ENCODE measurements at places on chromosomes 1 and 21.
A peak's percentile ranks its signal among the peaks of the same experiment; 100 is the strongest.

- no peak for DNase-seq
Observed at GRCh38 chr1:57832612-57833011, 408.8 kb upstream of the DAB1 start.

- no peak for DNase-seq
Observed at GRCh38 chr1:208207388-208208131, 36.6 kb downstream of the PLXNA2 start.

GRCh38 chr21:40049031-40049930, 182.0 kb downstream of the PCP4 start:
- DNase-seq = no peak

DNA sequence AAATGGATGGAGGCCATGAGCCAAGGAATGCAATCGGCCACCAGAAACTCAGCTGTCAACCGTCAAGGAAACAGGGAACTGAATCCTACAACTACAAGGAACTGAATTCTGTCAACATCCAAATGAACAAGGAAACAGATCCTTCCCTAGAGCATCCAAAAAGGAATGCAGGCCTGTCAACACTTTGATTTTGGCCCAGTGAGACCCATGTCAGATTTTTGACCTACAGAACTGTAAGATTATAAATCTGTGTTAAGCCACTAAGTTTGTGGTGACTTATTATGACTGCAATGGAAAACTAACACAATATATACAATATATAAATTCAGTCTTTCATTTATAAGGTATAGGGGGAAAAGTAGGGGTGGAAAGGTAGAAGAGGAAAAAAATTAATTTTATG, 55.3 kb downstream of the SHCBP1L start:
- no peak for DNase-seq

DNA sequence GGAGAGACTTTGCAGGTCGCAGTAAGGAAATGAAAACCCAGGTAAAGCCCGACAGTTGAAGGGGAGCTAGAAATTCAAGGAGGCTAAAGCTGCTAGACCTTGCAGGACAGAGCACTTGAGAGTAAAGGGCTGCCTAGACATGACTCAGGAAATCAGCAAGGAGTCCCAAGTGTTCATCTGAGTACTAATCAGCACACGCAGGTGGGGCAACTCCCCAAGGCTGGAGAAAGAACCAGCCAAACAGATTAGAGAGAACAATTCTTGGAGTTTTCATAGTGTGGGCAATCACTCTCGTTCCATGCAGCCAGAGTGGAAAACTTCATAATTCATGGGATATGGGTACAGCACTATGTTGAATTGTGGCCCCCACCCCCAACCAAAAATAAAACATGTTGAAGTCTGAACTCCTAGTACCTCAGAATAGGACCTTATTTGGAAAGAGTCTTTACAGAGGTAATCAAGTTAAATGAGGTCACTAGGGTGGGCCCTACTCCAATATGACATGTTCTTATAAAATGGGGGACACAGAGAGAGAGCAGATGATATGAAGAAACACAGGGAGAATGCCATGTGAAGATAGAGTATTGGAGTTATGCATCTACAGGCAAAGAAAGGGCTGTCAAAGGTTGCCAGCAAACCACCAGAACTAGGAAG, 28.0 kb downstream of the SYDE2 start:
- no peak for DNase-seq

DNA sequence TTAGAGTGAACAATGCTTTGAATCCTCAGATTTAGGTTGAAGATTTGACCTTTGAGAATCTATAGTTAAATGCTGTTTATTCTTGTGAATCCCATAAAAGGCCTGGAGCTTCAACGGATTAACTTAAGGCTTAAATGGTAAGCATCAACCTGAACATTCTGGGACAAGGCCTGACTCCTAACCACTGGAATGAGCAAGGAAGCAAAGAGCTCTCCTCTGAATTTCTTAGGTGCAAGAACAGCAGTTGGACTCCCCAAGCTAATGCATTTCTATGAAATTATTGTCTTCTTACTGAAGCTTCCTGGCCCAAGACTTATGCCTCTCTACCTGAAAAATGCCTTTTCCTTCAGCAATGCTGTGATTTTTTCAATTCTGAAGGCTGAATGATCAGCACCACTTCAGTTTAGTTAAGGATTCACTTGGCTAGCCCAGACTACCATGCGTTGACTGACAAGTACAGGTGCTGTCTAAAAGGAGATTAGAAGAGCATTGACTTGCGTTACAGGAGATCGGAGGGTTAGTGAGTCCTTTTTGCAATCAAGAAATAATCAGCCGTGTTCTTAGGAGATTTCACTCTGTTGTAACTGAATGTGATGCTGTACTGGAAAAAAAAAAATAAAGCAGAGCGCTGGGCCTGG, 178.5 kb downstream of the ZC3H11B start:
- no peak for DNase-seq

DNA sequence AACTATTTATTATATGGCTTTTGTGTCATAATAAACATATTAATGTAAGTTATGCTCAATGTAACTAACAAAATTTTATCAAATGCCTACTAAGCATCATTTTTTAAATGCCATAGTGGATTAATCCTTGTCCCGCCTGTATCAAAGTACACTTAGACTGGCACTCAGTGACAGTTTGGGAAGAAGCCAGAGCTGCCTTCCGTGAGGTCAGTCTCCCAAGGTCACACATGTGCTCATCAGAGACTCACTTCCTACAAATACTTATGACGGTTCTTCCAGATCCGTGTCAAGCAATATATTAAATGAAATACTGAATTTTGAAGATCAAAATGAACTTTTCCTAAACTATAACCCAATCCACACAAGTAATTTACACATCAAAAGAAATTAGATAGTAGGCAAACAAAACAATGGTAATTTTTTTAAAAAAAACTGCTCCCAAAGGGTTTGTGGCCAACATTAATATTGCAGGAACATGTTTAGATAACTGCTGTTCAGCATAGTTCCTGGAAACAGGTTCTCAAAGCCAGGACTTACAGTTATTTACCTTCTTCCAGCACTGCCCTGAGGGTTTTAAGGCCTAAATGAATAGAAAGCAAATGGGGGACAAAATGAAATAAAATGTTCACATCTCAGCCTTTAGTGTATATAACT, 27.2 kb downstream of the WLS start:
- DNase-seq = no peak

GRCh38 chr21:30447056-30447455, 7.0 kb downstream of the KRTAP15-1 start:
- DNase-seq = no peak

- no peak for DNase-seq
Observed at GRCh38 chr1:54795356-54795665, 5.8 kb downstream of the TTC22 start.

- peak; percentile 16 for DNase-seq
Observed at GRCh38 chr21:20882462-20883407, 115.5 kb upstream of the NCAM2 start.

DNA sequence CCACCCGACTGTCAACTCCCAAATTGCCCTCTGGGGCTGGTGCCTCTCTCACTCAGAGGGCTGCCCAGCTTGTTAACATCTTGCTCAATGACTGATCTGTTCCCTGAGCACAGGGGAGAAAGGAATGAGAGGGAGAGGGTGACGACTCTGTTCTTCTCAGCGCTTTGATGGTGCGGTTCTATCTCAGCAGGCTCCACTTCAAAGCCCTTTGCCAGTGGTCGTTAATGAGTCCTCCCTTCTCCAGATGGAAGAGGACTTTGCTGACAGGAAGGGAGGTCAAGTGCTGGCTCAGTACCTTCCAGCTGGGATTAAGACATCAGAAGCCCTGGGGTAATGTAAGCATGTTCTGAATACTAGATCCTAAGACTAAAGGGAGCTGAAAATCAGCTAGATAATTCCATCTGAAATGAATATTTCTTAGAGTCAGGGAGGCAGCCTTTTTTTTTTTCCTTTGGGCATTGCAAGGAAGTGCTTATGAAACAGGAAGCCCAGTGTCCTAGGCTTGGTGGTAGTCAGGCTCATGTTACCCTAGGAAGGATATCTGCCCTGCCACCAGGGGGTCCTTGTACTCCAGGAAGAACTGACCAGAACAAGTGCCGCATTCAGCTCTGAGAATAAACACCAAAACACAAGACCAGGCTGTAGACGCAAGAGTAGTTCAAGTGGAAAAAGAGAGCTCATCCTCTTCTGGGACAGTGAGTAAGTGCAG, 4.7 kb downstream of the FMOD start:
- no peak for DNase-seq

DNA sequence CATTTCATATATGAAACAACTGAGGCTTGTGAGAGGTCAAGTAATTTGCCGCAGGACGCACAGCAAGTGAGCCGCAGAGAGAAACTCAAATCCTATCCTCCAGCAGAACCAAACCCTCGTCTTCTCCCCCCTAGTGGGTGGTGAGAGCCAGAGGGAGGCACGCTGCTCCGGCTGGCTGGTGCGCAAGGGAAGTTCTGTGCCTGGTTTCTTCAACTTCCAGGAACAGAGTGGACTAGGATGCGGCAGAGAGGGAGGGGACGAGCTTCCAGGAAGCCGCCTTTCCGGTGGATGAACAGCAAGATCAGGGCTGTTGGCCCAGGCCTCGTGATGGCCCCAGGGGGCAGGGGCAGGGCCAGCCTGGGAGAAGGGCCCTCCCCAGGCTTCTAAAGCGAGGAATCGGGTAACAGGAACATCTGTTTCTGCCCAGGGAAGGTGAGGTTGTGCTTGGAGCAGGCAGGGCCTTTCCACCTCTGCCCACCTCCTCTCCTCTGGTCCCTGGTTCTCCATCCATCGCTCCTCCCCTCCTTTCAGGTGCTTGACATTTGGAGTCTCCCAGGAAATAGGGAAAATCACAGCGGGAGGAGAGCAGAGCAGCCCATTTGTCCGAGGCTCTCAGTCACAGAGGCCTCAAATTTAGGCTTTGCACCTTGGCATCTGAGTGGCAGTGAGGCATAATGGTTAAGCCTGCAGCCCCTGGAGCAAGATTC, 16.8 kb upstream of the PDIK1L start:
- peak; percentile 61 for DNase-seq

- no peak for DNase-seq
Observed at GRCh38 chr1:56533197-56533596, 46.2 kb downstream of the PLPP3 start.

DNA sequence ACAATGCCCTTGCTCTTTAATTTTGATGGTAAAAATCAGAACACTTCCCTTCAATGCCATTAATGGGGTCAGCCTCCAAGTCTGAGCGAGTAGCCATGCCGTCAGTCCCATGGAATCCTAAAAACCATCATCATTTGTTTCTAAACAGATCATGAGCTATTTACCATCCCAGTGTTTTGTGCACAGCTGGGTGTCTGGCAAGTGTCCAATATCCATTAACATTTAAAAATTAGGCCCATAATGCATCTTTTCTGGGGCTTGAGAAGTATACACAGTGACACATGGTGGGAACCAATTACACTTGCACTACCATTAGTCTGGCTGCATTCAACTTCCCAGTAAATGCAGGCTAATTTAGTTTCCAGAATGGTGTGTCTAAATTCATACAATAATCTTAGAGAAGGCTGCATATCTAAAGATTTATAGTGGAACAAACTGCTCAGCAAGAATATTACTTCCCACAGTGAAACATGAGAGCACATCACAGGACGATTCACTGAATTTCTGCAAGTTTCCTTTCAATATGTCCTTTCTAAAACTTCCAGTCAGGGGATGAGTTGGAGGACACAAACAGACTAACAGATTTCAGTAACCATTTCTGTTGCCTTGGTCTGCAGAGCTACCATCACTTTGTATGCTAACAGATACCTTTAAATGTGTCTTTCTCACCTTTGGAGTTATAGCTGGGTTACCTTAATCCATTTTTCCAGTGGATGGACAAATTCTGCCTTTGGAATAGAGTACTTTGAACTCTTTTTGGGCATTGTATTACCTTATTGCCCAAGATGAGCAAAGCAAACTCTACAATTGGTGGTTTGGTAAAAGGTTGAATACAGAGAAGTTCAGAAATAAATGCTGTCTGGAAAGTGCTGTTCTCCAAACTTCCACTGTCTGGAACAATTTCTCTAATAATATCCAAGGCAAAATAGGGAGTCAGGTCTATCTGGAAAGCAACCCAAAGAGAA, 258.0 kb downstream of the PTBP2 start:
- DNase-seq = peak; percentile 26

DNA sequence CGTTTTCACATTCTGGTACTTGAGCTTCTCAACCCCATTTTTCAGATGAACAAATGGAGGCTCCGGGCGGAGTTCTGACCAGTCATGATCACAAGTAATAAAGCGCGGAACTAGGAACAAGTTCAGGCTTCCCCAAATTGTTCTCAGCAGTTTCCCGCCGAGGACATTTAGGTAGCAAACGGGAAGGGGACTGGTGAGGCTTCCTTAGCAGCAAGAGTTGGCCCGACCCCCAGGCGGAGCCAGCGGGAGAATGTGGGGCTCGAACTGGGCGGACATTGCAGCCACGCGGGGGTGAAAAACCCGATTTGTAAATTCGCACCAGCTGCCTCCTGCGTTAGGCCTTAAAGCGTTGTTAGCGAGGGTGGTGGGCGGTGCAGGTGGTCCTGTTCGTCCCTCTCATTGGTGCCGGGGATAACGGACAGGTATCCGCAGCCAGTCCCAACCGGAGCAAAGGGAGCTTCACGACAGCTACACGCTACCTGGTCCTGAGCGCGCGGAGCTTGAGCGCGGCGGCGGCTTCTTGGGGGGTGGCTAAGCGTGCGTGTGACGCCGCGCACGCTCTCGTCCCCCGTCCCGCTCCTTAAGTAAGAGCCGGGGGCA, 15.3 kb downstream of the SEMA6C start:
- peak; percentile 31 for DNase-seq

- DNase-seq = no peak
Observed at GRCh38 chr1:44447051-44447810, 42.2 kb downstream of the RNF220 start.

GRCh38 chr1:115426231-115426771, 88.3 kb upstream of the NGF start:
- DNase-seq = no peak

DNA sequence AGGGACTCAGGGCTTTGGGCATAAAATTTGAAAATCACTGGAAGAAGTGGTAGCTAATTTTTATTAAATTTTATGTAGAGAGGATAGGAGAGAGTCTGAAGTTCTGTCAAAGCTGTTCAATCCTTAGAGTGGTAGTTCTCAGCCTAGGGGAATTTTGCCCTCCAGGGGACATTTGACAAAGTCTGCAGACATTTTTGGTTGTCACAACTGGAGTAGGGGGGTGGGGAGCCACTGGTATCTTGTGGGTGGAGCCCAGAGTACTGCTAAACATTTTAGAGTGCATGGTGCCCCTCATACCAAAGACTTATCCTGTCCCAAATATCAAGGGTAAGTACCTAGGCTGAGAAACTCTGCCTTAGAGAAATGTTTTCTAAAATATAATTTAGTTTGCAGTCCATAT, 30.2 kb downstream of the RASAL2 start:
- no peak for DNase-seq

GRCh38 chr1:114112775-114113174, 40.9 kb downstream of the SYT6 start:
- DNase-seq = no peak

- no peak for DNase-seq
Observed at GRCh38 chr1:247212627-247213617, 41.1 kb upstream of the ZNF124 start.

GRCh38 chr1:83799594-83799993, 199.3 kb downstream of the TTLL7 start:
- no peak for DNase-seq

DNA sequence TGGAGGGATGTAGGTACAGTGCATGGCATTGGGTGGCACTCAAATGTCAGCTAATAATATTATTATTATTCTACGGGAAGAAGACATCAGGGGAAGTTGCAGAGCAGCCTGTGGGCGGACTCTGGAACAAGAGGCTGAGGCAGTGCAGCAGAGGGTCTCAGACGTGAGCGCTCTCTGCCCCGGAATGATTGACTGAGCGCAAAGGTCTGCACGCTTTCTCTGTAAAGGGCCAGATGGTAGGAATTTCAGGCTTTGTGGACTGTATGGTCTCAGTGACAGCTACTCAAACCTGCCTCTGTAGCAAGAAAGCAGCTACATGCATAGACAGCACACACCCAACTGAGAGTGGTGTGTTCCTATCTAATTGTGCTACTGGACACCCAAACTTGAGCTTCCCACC, 29.6 kb upstream of the VPS13D start:
- DNase-seq = no peak
